Left cardiac atrium (tissue), 4 donors: ENCODE measurements at places on chromosomes 7 and 10. TPM values are rescaled to one million over a fixed set of nuclear protein-coding genes. Genes with fewer than 3 reads are reported as not detected.

DNA sequence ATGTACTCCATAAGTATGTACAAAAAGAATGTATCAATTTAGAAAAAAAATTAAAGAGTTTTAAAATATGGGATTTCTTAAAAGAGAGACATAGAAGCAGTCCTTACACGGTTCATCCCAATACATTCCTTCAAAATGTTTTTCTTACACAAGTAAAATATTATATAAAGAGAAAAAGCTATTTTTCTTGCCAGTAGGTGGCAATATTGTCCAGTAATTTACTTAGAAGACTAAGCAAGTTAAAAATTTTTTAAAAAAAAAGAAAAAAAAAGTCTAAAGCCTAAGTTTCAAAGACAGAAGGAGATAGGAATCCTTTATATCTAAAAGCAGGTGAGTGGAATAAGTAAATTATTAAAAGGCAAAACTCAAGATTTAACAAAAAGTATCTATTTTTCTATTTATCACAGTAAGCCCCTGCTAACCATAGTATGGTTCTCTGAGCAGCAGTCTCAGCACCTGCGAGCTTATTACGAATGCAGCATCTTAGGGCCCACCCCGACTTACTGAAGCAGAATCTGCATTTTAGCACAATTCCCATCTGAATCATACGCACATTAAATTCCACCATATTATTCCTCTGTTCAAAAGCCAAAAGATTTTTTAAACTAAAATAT, 240.6 kb downstream of the DGKI start:
- no peak for DNase-seq

DNA sequence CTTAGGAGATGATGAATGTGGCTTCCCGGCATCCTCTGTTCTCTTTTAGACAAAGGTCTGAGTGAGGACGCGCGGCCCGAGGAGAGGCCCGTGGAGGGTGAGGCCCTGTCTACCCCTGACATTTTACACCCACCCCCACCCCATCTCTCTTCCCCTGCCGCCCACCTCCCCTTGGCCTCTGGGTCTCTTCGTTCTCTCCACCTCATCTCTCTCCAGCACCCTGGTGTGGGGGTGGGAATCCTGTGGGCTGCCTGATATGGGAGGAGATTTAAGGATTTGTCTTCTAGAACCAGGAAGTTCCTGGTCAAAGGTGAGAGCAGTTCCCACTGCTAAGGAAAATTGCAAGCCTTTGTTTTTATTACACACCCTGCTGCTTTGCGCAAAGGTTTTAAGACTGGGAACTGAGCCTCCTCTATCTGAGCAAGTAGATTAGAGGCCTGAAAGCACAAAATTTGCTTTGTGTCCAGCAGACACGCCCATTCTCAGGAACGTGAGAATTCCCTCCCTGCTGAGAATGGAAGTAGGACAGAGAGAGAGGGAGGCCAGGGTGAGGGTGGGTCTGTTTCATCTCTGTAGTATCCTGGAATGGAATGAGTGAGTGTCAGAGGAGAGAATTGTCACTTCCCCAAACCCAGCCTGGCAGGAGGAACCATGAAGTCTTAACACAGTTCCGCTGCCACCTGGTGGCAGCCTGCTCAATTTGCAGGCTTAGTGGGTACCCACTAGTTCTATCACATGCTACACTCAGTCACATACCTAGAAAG, 91.2 kb downstream of the GTF2IRD1 start:
- no peak for DNase-seq

- DNase-seq = no peak
Observed at GRCh38 chr10:5632446-5632845, 33.9 kb downstream of the ASB13 start.

- DNase-seq = peak; percentile 39
Observed at GRCh38 chr7:17289074-17289645, 9.3 kb upstream of the AHR start.

DNA sequence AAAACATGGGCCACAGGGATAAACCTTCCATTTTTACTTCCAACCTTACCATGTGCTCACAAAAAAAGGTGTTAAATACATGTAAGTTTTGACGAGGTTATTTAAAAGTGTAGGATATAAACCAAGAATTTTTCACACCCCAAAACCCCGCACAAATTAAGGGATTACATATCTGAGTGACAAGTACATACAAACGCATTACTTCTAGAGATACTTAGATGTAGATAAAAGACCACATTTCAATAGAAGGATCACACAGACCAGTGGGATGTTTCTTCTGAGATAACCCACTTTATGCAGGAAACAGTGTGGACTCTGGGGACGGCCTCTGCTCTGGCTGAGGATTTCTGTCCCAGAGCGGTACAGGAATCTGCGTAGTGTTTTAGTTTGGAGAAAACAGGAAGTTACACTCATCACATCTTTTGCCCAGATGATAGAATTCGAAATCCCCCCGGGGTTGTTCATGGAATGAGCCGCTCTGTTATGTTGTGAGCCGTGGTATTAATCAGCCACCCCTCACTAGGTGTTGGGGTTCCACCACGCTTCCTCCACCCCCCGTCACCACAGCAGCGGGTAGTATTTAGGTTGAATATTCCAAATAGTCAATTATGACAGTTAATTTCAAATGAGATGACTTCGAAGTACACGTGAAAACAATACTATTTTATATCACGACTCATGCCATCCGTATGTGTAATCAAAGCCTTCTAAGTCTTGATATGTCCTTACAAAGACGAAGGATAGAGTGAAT, 1.3 kb upstream of the CUL1 start:
- DNase-seq = peak; percentile 51

- no peak for DNase-seq
Observed at GRCh38 chr7:130334274-130334673, 10.3 kb upstream of the CPA5 start.

- DNase-seq = no peak
Observed at GRCh38 chr10:22434521-22434920, 89.2 kb downstream of the SPAG6 start.

- no peak for DNase-seq
Observed at GRCh38 chr10:83184641-83185040, 954.7 kb upstream of the GHITM start.

GRCh38 chr7:132654150-132654549, 77.9 kb upstream of the PLXNA4 start:
- no peak for DNase-seq

GRCh38 chr7:5218564-5219360, 28.7 kb downstream of the WIPI2 start:
- DNase-seq = peak; percentile 18

GRCh38 chr10:132192991-132193665, 6.4 kb downstream of the DPYSL4 start:
- DNase-seq = no peak

DNA sequence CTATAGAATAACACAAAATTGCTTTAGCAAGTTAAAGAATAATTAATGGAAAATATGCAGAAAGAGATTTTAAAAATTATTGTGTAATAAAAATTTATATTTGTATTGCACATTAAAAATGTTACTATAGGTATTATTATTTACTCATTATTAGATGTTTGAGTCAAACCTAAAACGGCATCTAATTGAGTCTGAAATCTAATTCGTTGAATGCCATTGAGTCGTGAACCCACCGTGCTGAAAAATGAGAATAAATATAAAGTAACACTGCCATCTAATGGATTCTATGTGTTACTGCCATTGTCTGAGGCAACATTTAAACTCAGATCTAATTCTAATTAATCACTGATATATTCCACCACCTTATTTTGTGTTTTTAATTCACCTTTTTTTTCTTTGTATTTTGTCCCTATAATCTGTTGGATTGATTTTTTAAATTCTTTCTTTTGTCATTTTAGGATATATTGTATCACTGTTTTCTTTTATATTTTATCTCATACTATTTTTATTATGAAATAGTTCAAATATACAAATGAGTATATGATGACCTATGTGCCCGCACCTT, 62.2 kb downstream of the SAMD9 start:
- DNase-seq = no peak

DNA sequence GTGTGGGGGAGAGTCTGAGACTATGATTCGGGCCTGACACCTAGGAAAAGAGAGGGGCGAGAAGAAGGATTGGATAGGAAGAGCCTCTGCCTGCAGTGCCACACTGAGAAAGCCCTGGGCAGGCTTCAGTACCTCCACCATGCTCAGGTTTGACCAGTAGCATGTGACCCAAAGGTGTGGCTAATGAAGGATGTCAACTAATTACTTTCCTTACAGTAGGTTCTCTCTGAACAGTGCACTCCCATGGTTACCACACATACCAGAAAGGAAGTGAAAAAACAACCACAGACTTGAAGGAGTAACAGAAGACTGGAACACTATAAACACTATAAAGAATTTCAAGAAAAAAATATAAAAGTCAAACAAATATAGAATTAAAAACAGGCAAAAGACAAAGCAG, 46.2 kb downstream of the SEM1 start:
- no peak for DNase-seq

GRCh38 chr7:96530786-96531185, 178.9 kb downstream of the SEM1 start:
- DNase-seq = no peak

DNA sequence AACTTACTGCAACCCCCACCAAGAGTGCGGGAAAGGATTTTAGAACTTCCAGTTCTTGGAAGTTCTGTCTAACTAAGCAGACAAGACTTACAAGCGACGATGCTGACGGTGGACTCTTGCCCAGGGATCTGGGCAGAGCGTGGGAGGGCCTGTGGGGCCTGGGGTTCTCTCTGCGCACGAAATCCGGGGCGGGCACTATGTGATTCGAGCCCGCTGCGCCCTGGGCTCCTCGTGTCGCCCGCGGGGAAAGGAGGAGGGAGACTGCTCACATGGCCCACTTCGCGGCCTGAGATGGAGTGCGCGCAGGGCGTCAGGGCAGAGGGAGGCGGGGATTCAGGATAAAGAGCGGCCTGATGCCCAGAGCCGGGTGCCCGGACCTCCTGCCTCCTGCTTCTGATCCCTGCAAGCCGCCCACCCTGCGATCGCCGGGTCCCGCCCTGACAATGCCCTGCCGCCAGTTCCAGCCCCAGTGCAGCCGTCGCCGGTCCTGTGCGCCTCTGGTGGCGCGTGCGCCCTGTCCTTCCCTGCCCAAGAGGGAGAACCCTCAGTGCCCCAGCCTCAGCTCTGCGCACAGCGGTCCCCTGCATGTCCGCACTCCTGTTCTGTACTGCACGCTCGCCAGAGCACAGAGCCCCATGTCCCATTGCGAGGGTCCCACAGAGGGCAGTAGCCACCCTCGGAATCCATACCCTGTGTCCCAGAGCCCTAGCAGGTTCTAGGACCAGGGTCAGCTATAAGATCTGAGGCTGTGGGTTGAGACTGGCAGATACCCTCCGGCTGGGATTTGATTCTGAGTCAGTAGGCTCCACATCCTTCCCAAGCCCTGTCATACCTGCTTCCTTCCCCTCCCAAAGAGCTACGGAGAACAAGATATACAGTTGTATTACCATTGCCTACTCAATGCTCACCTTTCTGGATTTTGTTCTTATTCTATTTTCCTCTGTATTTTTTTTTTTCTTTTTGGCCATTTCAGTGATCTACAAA, 99.4 kb upstream of the TMEM106B start:
- no peak for DNase-seq

GRCh38 chr10:61283481-61284221, 169.5 kb downstream of the TMEM26 start:
- no peak for DNase-seq

The CDHR3 gene
- total RNA-seq = 1.9 TPM

The THSD7A gene
- 2.0 TPM for total RNA-seq

The CHCHD2 gene
- 430 TPM for total RNA-seq

The MASTL gene
- total RNA-seq = 3.1 TPM

The SPDYE16 gene
- 0.12 TPM for total RNA-seq

The AKR1B15 gene
- total RNA-seq = 0.24 TPM

The EVX1 gene
- not detected for total RNA-seq
